Left kidney (tissue), 8 donors: ENCODE measurements at places on chromosomes 6 and 20. TPM values are rescaled to one million over a fixed set of nuclear protein-coding genes. Genes with fewer than 3 reads are reported as not detected.

MBOAT1 gene
- 29.7 TPM for polyA plus RNA-seq

RAET1L gene
- not detected for polyA plus RNA-seq

POU3F2 gene
- polyA plus RNA-seq = 0.15 TPM

SIM1 gene
- polyA plus RNA-seq = 29.8 TPM

HDAC2 gene
- polyA plus RNA-seq = 280 TPM

TNF gene
- 0.17 TPM for polyA plus RNA-seq

CD93 gene
- polyA plus RNA-seq = 37.9 TPM

SEC23B gene
- 63.3 TPM for polyA plus RNA-seq

SLC26A8 gene
- 0.47 TPM for polyA plus RNA-seq

FOXF2 gene
- polyA plus RNA-seq = 0.10 TPM

HLA-DPA1 gene
- polyA plus RNA-seq = 20.2 TPM

DNA sequence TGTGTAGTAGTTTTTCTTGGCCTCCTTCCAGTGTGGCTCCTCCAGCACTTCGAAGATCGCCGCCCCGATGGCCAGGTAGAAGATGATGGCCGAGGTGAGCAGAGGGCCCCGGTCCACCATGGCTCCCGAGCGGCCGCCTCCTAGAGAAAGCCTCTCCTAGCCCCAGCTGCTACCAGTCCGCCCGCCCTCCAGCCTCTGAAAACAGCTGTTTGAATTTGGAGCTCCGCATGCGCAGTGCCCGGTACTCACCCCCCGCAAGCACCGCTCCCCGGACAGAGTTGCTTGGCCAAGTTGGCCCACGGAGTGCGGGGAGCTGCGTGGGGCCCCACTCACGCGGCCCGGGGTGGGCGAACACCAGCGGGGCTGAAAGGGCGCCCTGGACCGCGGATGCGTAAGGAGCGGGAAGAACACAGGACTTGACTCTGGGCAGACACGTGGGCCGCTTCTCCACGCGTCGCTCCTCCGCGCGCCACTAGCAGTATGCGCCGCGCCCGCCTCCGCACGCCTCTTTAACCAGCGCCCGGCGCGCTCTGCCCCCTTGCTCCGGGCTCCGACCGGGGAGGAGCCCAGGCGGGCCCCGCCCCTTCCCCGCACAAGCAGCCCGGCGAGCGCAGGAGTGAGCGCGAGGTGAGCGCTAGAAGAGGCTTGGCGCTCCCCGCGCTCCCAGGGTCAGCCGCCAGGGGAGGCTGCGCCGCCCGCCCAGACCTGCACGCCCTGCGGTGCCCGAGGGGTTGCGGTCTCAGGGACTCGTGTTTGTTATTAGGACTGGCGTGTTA is at the start of gene KCNK5:
KCNK5 (minus strand) TSS at position 484 of the 776 bp plus-strand sequence; CDS start at position 120, 364 bp downstream.
- DNase-seq = peak; percentile 77

- DNase-seq = no peak
Measured at GRCh38 chr6:5302995-5303622, 41.8 kb downstream of the FARS2 start.

GRCh38 chr6:3888153-3888957 is 39.2 kb downstream of the FAM50B start:
- no peak for DNase-seq

GRCh38 chr20:32535953-32536823 is 48.9 kb downstream of the NOL4L start:
- DNase-seq = no peak

GRCh38 chr20:25864326-25864962 is 167.8 kb upstream of the ZNF337 start:
- DNase-seq = no peak

DNA sequence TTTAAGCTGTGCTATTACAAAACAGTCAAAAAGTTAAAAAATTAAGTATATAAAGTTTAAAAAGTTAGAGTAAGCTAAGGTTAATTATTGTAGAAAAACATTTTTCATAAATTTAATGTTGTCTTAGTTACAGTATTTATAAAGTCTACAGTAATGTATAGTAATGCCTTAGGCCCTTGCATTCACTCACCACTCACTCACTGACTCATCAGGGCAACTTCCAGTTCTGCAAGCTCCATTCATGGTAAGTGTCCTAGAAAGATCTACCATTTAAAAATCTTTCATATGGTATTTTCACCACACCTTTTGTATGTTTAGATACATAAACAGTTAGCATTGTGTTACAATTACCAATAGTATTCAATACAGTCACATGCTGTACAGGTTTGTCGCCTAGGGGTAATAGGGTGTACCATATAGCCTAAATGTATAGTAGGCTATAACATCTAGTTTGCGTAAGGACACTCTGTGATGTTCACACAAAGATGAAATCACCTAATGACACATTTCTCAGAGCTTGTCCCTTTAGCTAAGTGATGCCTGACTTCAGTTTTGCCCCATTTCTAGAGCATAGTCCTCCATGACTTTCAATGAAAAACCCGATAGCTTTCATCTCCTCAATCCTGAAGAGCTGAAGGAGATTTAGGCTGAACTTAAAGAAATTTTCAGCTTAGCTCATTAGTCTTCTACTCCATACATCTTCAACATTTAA is 14.9 kb upstream of the HLA-DRA start:
- DNase-seq = no peak

DNA sequence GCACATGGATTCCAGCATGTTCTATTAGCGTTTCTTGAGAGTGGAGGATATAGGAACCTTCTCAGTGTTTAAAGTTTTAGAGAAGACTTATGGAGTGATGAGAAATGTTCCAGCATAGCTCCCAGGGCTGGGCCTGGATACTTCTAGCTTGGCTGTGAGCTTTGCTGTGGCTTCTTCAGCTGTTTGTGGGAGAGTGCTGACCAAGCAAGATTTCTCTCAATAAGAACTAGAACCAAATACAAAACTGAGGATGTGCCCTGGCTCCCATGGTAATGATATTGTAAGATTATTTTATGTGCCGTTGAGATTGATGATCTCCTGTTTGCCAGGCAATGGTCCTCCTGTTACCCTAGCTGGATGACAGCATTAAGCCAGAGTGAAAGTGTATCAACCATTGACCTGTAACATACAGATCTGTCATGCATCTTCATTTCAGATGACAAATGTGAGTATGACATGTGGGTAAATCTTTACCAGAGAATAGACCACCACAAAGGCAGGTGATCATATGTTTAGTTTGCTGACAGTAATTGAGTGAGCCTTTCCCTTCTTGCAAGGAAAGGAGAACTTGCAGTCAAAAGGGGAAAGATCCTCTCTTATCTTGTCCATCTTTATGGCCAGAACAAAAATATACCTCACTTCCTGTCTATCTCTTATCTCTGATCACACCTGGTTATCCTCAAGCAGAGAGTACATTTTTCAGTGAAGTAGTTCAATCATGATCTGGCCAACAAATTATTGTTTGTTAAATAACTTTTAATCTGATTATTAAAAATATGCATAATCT is 180.1 kb downstream of the SLC24A3 start:
- DNase-seq = no peak

DNA sequence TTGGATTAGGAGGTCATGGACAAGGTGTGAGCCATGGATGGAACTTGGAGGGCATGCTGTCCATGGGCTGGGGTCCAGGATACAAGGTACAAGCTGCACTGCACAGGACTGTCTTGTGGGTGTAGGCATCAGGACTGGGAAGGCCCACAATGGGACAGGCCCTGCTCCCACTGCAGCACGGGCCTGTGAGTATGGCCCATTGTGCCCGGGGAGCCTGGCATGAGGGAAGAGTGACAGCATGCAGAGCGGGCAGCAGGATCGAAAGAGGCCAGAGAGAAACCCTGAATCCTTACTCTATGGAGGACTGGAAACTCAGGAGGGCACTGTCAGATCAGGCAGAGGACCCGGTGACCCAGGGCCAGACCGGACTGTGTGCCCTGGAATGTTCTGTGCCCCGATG is 211.3 kb downstream of the PREX1 start:
- DNase-seq = no peak

DNA sequence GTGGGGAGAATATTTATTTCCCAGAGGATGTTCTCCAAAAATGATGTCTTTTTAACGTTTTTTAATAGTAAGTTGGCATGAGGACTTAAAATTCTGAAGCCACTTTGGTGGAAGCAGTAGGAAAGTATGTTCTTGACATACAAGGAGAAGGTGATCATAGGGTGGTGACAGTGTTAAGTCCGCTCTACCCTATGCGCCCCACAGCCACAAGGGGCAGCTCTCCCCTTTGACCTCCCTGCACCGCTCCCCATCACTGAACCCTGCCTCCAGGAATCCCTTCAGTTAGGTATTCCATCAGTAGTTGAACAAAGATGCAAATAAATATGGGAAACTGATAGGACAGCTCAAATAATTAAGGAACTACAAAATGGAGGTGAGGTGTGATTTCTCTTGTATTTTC is 111.4 kb downstream of the PLEKHG1 start:
- DNase-seq = no peak

DNA sequence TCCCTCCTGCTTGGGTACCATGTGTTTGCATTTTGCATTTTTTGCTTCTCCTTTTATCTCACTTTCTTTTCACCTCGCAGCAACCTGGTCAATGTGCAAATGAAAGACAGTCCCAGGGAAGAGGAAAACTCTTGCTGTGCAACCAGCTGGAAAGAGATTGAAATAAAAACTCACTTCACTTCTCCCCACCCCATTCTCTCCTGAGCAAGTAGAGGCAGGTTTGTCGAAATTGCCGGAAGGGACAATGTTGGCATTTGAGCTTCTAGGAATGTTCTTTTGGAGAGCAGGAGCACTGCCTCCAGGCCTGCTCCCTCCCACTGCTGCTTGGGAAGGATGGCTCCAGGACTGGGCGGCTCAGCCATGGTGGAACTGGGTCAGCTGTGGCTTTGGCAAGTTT is 30.6 kb downstream of the KCNG1 start:
- no peak for DNase-seq

DNA sequence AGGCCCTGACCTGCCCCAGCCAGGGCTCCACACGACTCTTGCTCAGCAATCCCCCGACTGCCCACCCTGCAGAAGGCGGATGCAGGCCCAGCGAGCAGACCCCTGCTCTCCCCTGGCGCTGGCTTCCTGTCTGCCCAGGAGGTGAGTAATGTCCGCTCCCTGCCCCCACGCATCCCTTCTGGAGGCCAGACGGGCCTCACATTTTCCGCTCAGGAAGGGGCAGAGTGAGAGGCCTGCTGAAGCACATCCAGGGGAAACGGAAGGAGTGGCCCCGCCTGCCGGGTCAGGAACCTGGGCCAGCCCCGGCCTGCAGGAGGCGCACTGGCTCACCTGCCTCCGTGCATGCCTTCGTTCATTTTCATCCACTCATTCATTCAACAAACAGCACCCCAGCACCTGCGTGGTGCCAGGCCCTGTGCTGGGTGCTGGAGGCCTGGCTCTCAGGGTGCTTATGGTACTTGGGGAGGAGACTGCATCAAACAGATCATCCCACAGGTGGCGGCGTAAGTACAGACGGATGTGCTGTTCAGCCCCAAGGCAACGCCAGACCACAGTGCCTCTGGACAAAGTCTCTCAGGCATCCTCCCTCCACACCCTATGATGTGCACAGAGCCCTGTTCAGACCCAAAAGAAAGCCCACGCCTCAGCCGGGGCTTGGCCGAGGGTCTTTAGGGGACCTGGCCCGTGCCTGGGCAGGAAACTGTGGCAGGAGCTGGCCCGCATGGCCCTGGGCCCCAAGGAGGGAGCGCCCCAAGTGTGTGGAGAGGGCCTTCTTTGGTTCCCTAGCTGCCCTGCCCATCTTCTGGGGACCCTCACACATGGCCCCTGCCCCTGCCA is 112.1 kb downstream of the ASXL1 start:
- DNase-seq = peak; percentile 73

DNA sequence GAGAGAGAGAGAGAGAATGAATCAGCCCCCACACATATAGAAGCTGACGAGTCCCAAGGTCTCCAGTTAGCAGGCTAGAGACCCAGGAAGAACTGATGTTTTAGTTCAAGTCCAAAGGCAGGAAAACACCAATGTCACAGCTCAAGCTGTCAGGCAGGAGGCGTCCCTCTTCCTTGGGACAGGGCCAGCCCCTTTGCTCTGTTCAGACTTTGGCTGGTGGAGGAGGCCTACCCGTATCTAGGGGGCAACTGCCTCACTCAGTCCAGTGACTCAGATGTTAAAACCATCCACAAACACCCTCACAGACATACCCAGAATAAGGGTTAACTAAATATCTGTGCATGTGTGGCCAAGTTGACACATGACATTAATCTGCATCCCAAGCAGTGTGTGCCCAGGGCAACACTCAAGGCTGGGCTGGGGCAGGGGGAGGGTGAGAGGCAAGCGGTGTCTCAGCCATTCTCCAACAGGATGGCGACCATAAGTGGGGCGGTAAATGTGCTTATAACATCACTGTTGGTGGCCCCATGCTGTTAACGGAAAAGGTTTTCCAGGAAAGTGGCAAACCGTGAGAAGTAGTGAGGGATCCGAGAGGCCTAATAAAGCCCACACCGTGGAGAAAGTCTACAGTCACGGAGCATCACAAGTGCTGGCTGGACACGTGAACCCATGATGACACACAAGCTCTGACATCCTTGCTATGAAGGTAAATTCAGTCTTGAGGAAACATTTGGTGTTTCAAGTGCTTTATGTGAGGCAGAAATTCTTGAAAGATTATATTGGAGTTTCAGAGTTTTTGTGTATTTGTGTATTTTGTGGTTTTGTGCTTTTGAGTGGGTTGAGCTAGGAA is 28.1 kb downstream of the RAMACL start:
- DNase-seq = no peak

- DNase-seq = peak; percentile 43
Measured at GRCh38 chr20:48463916-48464315, 363.9 kb downstream of the PREX1 start.
